ENCODE measurements at places on chromosomes 6 and 20. TPM values are rescaled to one million over a fixed set of nuclear protein-coding genes. Genes with fewer than 3 reads are reported as not detected.

PCSK2 gene
- total RNA-seq: 0.22 TPM

DNA sequence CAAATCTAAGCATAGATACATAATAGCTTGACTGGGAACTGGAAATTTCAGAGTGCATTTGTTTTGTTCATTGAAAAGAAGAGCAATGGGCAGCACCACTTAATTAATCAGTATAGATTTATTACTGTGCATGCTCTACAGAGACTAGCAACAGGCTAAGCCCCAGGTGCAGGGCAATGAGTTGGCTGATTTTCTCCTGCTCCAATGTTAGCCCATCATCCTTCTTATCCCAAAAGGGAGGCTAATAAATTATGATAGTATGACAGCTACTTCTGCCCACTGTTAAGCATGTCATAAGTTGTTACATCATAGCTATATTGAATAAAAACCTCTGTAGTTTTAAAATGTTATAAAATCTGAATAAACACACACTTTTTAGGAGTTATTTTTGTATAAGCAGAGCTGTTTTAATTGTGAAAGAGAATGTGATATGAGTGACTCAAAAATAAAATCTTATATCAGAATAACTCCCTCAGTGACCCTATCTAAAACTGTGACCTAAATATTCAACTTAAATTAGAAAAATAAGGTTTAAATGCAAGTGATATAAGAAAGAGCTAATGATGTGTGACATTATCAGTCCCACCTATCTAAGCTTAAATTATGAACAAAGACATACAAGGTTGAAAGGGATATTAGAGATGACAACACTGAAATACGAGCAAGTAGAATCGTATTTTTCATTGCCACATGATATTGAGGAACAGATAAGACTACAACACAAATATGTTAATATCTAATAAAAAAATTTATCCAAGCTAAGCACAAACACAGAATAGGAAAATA is 967.3 kb upstream of the ADGRB3 start:
- no peak for DNase-seq

DNA sequence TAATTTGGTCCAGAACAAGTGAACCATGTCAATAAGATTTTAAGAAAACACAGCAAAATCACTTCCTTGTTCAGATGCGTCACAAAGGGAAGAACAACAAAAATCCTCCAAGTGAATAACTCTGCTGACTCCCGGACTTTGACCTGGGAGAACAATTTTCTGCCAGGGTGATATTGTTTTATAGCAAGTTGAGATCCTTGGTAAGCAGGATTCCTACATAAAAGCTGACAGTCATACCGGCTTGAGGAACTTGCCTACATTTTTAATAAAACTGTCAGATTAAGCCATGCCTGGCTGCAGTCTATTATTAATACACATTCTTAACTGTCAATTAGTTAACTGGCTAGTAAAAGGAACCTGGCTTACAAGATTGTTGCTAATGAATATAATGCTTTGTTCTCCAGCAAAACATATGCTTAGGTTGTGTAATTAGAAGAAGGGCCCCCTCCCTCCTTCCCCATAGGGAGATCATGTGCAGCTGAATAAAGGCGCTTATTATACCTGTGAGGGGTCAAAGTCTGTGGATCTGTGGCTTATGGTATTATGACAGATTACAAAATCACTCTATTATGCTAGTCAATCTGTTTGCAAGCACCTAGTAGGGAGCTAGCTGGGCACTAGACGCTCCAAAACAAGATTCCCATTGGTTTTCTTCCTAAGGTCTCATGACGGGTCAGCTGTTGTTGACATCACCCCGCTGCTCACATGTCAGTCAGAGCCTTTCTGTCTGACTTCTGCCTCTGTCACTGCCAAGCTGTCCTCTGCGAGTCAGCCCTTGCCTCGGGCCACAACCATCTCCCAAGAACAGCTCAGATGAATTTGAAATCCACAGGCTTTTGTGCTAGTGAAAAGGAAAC is 44.6 kb upstream of the SEC63 start:
- DNase-seq: no peak

- DNase-seq: no peak
Observed at GRCh38 chr6:19994909-19995308, 157.7 kb downstream of the ID4 start.

DNA sequence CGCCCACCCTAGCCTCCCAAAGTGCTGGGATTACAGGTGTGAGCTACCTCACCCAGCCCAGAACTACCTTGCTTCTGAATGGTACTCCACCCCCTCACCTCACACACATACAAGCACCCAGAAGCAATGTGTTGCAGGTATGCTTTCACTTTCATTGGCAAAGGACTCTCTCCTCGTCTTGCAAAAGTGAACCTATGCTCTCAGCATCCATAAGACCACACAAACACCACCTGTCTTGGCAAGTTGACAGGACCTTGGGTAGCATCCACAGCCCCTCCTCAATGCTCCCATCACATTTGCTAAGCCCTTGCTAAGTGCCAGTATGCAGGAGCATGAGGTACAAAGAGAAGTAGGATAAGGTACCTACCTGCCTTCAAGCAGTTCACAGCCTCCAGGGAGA is 3.7 kb downstream of the KIF13A start:
- DNase-seq: no peak

GRCh38 chr6:157139054-157139708 is 184.1 kb downstream of the TMEM242 start:
- no peak for DNase-seq

ANKEF1 gene
- total RNA-seq: 6.6 TPM

- DNase-seq: no peak
Observed at GRCh38 chr6:2763345-2763841, 1.8 kb upstream of the WRNIP1 start.

GRCh38 chr20:23689399-23689690 is 507 bp upstream of the CST4 start:
- no peak for DNase-seq

COL20A1 gene
- not detected for total RNA-seq

DNA sequence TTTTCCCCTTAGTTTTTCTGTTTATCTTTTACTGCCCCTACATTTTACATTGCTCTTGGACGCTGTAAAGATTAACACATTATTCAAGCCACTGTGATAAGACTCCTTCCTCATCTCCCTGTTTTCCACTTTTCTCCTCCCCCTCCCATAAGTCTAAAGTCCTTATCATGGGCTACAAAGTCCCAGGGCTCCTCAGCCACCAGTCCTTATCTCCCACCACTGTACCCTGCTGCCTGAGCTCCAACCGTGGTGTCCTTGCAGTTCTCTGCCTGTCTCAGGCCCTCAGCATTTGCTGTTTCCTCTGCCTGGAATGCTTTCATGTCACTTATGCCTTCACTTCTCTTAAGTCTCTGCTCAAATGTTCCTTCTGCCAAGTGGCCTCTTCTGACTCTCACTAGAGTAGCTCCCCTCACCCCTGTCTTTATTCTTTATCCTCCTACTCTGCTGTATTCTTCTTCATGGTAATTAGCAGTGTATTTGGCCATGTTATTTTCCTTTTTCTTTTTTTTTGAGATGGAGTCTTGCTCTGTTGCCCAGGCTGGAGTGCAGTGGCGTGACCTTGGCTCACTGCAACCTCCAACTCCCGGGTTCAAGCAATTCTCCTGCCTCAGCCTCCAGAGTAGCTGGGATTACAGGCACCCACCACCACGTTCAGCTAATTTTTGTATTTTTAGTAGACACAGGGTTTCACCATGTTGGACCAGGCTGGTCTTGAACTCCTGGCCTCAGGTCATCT is 10.8 kb upstream of the LATS1 start:
- no peak for DNase-seq

- DNase-seq: no peak
Observed at GRCh38 chr6:3480009-3480408, 23.2 kb upstream of the SLC22A23 start.

DNA sequence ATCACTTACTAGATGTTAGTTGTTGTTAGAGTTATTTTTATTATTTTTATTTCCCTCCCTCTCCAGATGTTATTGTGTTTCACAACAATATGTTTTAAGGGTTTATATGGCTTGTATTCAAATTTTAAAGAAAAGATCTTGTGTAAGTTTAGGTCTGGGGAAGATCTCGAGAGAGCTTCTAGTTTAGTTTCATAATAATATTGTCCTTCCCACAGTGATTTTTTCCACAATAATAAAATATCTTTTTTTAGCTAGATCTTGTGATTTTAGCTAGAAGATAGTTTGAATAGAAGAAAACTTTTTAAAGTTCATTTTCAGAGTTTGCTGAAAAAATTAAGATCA is 55.0 kb downstream of the ADGRG6 start:
- DNase-seq: no peak

DNA sequence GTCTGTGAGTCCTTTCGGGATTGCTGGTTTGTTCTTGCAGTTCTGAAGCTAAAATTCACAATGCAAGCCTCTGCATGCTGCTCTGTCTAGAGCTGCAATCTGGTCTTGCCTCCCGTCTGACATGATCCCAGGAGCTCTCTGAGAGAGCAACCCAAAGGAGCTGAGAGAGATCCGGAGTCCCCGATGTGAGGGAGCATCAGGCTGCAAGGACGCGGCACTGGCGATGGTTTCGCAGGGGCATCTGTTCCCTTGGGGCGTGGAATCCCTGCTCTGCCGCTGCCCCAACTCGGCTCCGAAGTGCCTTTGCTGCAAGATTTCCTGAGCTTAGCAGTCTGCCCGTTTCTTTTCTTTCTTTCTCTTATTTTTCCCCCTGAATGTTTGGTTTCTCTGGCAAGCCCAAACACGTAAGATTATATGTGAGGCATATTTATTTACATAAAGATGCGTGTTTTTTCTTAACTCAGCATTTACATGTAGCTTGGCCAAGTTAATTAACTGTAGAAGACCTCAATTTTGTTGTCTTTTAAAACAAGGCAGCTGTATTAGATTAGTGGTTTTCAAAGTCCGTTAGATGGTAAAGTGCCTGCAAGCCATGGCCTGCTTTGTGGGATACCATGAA is 873.0 kb downstream of the KIF16B start:
- no peak for DNase-seq

EPPIN gene
- total RNA-seq: not detected

LAMA2 gene
- total RNA-seq: 20.8 TPM

DNA sequence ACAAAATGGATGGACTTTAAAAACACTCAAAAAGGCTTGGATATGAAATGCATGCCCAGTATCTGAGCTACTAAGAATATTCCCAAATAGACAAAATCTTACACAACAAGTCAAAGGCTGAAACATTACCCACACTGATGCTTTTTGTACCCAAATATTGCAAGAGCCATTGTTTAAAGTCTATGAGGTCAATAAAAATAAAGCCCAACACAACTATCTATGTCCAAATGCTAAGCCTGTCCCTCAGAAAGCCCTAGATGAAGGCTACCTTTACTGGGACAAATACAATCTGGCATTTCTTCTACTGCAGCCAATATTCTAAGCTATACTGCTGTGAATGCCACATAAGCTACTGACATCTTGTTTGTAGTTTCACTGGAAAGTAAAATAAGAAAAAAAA is 54.3 kb downstream of the RALGAPA2 start:
- DNase-seq: no peak

- DNase-seq: no peak
Observed at GRCh38 chr6:139205843-139206242, 71.0 kb downstream of the HECA start.

LAMP5 gene
- 0.82 TPM for total RNA-seq

GRCh38 chr20:38111366-38112232 is 53.5 kb downstream of the TGM2 start:
- no peak for DNase-seq

DNA sequence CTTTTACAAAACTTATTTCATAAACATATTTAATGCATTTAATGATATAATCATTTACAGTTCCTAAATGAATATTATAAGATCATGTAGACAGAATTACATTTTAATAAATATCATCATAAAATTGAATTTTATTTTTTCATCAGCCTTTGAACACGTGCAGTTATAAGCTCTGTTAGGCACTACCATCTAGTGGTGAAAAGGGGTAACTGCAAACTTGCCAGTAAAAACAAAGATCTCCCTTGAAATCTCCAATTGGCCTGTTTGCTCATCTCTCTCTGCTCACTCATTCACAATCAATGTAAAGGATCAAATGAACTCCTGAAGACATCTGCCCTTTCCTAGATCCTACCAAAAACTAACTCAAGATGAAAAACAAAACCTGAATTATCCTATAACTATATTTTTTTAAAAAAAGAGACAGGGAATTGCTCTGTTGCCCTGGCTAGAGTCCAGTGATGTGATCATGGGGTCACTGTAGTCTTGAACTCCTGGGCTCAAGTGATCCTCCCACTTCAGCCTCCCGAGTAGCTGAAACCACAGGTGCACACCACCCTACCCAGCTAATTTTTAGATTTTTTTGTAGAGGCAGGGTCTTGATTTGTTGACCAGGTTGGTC is 31.7 kb downstream of the SAMHD1 start:
- no peak for DNase-seq

HTR1E gene
- not detected for total RNA-seq

LIN28B gene
- not detected for total RNA-seq

DNA sequence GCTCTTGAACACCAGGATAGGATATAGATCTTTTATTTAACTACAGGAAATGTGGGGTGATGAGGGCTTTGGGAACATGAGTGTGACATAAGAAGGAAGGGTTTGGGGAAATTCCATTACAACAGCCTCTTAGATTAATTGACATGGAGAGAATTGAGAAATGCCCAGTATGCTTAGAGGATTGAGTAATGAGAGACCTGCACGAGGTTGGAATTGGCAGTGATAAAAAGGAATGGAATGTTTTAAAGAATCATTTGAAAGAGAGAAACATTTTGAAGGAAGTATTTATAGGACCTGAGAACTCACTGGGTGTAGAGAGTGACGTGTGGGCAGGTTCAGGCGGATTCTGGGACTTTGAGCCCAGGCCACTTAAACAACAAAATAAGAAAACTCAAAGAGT is 227.0 kb downstream of the BMP2 start:
- no peak for DNase-seq

HLA-DRA gene
- 607 TPM for total RNA-seq
